ENCODE measurements at places on chromosomes 1 and 21.

GRCh38 chr1:115210302-115210711, 121.0 kb upstream of the TSPAN2 start:
- DNase-seq = no peak

- DNase-seq = no peak
These were observed 115.7 kb downstream of the MAP3K21 start for GRCh38 chr1:233443040-233443760.

GRCh38 chr1:53642607-53643006, 96.4 kb downstream of the GLIS1 start:
- DNase-seq = no peak

GRCh38 chr1:67557696-67558448, 127.1 kb upstream of the GADD45A start:
- no peak for DNase-seq

GRCh38 chr1:27662261-27662660, 9.7 kb downstream of the IFI6 start:
- no peak for DNase-seq

All from activated CD4-positive, alpha-beta T cell treated with anti-CD3 and anti-CD28 coated beads, Interleukin-2, amount 50 U/mL, for 4 hours (primary cell).